ENCODE measurements at places on chromosomes 5 and 9.

GRCh38 chr9:8337834-8338766 lies 538.5 kb upstream of the DMAC1 start:
- DNase-seq = no peak

GRCh38 chr9:87702921-87703320 lies 23.0 kb upstream of the CTSL start:
- DNase-seq = no peak

- no peak for DNase-seq
These were observed 10.4 kb downstream of the OTP start for GRCh38 chr5:77627869-77628674.

- DNase-seq = no peak
These were observed 284.6 kb downstream of the ARRDC3 start for GRCh38 chr5:91098541-91098940.

- no peak for DNase-seq
These were observed 68.4 kb downstream of the ANKRD33B start for GRCh38 chr5:10632110-10632761.

- no peak for DNase-seq
These were observed 80.3 kb downstream of the HRH2 start for GRCh38 chr5:175738126-175738525.

- DNase-seq = no peak
These were observed 435 bp downstream of the ZNF189 start for GRCh38 chr9:101398930-101399642.

- no peak for DNase-seq
These were observed 85.7 kb upstream of the C9orf72 start for GRCh38 chr9:27659001-27659400.

DNA sequence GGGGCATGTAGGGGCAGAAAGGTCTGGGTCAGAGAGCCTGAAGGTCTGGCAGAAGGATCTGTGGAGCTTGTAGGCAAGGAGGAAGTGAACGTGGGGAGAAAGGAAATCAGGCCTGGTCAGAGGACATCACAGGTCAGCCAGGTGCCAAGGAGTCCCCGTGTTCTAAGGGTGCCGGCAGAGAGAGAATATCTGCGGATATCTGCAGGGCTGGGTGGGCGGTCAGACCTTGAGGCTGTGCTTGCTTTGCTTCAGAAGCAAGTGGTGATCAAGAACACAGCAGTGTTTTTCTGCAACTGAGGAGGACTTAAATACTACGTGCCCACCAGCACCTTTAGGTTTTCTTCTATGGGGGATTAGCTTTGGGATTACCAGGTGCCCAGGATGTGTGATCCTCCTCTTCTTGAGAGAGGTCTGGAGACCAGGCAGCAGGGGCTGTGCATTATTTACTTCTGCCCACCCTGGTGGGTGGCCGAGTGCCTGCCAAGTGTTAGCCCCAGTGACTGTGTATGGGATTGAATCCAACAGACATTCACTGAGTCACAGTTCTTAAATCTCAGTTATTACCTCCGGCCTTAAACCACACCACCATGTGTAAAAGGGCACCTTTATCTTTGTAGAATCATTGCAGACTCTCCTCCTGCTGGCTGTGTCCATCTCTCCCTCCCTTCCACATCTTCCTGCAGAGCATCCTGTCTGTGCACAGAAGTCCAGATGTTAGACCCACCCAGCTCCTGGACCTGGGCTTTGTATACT lies 12.5 kb upstream of the SHB start:
- no peak for DNase-seq

DNA sequence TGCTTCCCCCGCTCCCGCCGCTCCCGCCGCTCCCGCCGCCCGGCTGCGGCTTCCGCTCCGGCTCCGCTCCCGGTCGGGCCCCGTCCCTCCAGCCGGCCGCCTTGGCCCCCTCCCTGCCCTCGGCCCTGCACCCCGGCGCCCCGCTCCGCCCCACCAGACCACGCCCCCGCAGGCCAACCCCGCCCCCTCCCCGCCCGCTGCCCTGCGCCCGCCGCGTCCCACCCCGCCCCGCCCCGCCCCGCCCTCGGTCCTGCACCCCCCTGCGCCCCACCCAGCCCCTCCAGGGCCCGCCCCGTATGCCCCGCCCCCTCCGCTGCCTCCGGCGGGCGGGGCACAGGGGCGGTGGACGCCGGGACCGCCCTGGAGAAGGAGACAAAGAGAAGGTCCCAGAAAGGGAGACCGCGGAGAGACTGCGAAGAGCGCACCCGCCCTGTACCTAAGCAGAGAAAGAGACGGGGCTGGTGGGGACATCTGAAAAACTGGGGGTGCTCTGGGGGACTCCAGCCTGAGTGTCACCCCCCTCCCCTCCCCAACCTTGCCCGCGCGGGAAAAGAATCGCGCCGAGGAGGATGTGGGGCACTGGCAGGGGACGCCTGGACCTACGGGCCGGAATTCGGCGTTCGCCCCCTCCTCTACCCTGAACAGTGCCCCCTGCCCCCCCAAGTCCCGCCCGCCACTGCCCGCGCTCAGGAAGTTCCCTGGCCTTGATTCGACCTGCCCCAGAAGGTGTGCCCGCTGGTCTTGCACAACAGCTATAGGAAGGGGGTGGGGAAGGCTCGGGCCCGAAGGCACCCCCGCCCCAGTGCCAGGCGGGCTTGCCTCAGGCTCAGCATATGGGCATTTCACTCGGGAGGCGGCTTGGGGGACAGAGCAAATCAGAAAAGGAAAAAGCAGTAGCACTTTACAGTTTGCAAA lies 42.8 kb upstream of the STXBP1 start:
- DNase-seq = peak; percentile 49

- DNase-seq = no peak
These were observed 92.5 kb downstream of the PPIC start for GRCh38 chr5:122944051-122944450.

GRCh38 chr9:20693068-20693467 lies 9.0 kb downstream of the FOCAD start:
- DNase-seq = no peak

DNA sequence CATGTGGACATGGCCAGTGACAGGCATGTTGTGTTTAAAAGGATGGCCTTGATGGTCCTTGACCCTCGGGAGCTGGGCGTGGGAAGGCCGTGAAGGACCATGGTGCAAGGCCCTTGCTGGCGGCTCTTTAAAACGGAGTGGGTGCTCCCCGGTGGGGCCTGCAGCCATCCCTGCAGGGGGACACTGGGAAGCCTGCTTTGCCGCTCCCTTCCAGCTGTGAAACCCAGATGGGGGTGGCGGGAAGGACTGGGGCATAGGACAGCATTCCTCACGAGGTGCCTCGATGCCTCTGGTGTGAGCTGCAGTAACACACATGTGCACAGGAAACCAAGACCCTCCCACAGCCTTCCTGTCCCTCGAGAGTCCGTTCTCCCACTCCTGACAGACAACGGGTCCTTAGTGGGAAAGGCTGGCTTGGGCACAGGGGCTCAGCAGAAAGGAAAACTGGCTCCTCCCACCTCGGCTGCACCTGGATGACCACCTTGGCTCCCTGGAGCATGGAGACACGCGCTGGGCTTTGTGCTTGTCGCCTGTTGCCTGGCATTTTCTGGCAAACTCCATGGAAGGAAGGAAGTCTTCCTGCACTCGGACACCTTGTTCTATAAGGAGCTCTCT lies 30.3 kb upstream of the IRX4 start:
- no peak for DNase-seq

DNA sequence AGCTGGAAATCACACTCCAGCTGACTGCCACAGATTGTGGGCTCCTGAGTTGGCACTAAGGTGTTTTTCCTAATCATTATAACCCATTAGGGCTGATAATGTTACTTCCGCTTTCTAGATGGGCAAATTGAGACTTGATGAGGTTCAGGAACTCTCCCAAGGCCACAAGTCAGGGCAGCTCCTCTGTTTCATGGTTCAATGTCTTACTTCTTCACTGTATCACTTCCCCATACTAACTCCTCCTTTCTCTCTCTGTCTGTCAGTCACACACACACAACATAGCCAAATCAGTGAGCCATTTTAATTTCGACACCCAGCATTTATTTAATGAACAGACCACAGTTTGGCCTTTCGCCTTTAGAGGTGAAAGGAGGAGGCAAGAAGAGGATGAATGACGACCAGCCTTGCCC lies 17.8 kb upstream of the TRAF1 start:
- no peak for DNase-seq

GRCh38 chr9:37284636-37285035 lies 137.9 kb upstream of the GRHPR start:
- DNase-seq = no peak

DNA sequence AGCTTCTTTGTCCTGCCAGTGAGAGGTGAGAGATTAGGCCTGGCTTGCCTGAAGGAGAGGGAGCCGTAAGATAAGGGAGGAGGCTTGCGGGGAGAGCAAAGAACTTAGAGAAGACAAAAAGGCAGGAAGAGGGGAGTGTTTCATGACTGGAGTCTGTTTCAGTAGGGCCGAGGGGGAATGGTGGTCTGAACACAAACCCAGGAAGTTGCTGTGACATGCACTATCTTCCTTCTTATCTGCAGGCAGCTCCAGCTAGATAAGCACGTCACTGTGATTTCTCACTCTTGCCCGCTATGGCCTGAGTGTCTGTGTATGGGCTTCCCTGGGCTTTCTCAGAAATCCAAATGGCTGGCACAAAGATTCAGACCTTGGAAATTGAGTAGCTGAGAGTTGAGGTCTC lies 307.5 kb upstream of the CLINT1 start:
- no peak for DNase-seq

GRCh38 chr5:113344973-113345940 lies 89.5 kb downstream of the TSSK1B start:
- no peak for DNase-seq

GRCh38 chr9:76634356-76635054 lies 129.7 kb upstream of the PCA3 start:
- no peak for DNase-seq

DNA sequence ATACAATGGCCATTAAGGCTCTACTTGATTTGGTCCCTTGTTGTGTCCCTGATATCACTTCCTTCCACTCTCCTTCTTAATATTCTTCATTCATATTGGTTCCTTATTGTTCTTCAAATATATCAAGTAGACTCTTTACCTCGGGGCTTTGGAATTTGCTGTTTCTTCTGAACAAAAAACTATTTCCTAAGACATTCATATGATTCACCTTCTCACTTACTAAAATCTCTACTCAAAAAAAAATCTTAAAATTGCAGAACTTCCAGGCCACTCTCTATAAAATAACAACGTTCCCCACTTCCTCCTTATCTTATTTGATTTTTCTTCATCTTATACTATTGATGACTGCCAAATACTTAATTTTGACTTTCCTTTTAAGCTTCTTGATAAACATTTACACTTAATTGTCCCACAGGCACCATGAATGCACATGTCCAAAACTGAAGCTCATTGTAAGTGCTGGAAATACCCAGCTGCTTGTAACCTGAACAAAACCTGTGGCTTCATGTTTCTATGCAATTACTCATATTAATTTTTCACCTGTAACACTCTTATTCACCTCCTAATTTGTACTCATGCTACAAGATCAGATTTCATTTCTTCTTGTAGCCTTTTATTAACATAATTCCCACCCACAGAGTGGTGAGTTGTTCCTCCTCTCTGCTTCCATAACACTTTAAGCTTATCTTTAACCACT lies 58.4 kb upstream of the NUDT12 start:
- DNase-seq = no peak

GRCh38 chr9:127723444-127723843 lies 7.6 kb downstream of the TTC16 start:
- no peak for DNase-seq

GRCh38 chr5:40676613-40677343 lies 2.9 kb upstream of the PTGER4 start:
- no peak for DNase-seq

- DNase-seq = no peak
These were observed 182.5 kb downstream of the HSPA4 start for GRCh38 chr5:133234273-133234672.

DNA sequence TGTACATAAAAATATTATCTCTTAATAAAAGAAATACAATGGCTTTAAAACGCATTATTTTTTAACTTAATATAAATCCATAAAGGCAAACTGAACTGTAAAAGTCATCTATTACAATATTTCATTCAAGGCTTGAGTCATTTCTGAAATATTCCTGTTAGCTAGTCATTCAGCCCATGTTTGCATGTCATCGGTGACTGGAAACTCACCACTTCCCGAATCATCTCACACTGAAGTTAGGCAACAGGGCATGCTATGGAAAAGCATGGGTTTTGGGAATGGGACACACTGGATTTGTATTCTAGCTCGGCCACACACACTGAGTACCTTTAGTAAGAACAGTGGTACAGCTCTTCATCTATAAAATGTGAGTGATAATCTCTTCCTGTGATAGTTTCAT lies 691.1 kb upstream of the C9orf72 start:
- DNase-seq = no peak

GRCh38 chr9:128860937-128861336 lies 20.8 kb downstream of the KYAT1 start:
- DNase-seq = no peak

GRCh38 chr9:68925175-68925574 lies 88.7 kb downstream of the PRKACG start:
- no peak for DNase-seq

GRCh38 chr9:19934301-19934871 lies 145.5 kb upstream of the SLC24A2 start:
- DNase-seq = no peak

DNA sequence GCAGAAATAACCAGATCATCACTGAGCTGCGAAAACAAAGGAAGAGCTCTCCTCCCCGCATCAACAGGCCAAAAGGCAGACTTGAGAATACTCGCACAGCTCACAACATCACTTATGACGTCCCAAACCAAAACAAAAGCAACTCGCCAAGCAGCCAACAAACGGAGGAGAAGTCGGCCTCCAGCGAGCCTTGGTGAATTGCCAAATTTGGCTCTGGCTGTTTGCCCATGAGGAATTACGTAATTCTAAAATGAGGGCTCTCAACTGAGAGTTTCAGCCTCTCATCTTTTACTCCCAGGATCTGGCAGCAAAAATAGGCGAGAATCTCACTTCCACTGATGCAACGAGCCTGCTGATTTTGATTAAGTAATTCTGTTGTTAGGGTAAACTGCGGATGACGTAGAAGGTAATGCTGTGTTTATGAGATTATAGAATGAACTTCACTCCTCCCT lies 51.7 kb upstream of the SEMA6A start:
- no peak for DNase-seq

- no peak for DNase-seq
These were observed 20.9 kb downstream of the IPPK start for GRCh38 chr9:92649007-92649406.
